ENCODE measurements at places on chromosomes 11 and 22.

DNA sequence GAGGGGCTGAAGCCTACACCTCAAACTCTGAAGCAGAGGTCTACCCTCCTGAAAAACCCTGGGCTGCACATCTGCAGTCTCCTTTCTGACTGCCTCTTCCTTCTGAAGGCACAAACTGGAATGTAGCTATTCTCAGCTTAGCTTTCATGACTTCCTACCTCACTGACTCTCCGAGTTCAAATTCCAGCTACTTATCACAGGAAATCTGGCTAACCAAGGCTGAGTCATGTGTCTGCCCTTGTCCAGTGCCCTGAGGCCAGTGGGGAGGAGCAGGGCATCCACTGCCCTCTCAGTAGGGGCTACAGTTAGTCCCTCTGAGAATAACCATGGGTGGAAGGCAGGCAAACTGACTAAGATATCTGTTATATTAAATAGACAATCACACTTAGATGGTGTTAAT lies 29.2 kb downstream of the PDGFD start:
- no peak for DNase-seq

DNA sequence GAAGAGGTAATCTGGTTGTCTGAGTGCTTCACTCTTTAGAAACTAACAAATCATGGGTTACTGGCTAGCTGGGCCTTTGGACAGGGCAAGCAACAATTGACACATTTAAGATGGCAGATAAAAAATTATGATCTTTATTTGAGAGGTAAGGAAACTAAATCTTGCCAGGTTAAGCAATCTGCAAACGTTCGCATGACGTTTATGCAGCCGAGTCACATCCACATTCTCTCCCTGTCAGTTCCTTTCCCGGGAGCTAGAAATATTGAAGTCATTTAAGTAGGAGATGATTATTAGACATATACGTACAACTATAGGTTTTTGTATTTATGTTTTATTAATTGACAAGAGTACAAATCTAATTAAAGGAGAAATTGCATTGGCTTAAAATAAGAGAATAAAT lies 57.4 kb upstream of the RCN1 start:
- DNase-seq = no peak

DNA sequence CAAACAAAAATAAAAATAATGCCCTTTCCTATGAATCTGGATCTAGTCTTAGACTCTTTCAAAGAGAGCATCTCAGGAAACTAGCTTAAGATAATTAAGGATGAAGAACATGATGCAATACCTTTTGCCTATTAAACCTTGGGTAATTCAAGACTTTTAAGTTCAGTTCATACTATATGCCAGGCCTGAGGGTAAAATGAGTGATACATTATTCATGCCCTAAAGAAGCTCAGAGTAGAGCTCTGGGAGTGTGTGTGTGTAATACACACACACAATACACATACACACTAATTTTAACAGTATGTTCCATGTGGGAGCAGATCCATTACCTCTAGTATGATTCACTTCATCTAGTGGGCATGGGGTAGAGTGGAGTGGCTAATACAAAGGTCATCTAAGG lies 651.4 kb upstream of the CHORDC1 start:
- DNase-seq = no peak

DNA sequence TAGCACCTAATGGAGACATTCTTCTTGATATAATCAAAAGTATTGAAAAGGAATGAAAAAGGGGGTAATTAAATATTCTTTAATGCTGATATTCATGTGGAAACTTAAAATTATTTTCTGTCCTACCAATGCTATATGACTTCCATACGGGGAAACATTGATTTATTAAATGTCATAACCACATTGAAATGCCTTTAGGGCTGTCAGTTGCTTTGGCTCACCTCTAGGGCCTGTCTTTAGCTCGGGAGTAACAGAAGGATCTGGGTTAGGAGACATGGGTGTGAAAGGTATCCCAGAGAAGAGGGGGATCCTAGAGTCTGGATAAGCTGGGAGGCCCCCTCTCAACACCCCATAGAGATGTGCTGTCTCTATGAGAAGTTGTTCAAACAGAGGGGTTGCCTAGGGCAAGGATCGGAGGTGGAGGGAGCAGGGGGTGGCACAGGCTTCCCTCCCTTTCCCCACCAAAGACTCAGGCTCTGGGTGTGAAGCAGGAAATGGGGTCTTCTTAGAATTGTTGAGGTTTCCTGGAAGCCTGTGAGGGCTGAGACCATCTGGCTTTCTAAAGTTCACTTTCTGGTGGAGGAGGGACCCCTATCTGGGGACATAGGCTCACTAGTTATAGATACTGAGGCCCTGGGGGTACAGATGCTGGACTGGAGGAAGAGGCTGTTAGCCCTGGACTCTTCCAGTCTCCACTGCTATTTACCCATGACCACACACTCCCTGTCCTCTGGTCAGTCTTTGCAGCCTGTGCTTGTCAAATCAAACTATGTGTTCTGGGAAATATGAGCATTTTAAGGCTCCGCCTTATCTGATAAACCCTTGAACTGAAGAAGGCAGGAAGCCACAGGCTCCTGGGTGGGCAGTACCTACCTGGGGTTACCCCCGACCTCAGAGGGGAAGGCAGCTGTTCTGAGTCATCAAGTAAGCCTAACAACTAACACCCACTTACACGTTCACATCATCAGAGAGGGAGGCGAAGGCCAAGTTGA lies 55.8 kb upstream of the RRAS2 start:
- peak; percentile 88 for DNase-seq

DNA sequence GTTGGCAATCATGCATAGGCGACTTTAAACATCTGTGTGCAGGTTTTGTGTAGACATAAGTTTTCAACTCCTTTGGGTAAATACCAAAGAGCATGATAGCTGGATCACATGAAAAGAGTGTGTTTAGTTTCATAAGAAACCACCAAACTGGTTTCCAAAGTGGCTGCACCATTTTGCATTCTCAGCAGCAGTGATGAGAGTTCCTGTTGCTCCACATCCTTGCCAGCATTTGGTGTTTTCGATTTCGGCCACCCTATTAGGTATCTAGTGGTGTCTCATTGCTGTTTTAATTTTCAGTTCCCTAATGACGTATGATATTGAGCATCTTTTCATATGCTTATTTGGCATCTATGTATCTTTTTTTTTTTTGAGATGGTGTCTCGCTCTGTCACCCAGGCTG lies 62.8 kb upstream of the CCND1 start:
- DNase-seq = no peak

GRCh38 chr11:115247361-115247760 lies 256.9 kb downstream of the CADM1 start:
- no peak for DNase-seq

DNA sequence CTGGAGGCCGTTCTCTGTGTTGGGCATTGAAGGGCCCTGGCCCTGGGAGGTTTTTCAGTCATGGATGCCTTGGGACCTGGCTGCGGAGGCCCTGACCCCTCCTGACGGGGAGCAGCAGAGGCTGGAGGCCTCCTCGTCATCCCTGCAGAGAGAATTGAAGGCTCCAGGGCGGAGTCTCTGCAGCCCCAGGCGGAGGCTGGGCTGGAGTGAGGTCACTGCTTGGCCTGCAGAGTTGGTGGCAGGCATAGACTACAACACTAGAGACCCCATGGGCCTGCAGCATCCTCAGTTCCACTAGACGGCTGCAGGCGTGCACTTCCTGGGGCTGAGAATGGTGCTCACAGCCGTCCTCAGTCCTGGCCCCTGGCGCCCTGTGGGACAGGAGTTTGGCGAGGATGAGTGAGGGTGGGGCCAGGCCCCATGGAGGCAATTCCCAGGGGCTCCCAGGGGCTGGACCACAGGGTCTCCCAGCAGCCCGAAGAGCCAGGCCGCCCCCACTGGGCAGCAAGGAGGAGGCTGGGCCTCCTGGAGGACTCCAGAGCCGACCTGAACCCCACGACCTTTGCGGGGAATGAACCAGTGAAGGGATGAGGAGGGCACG lies 1194.9 kb downstream of the BRD1 start:
- no peak for DNase-seq

- no peak for DNase-seq
Observed at GRCh38 chr11:117183724-117184349, 5.3 kb downstream of the SIDT2 start.

GRCh38 chr11:14386081-14386480 lies 27.1 kb upstream of the RRAS2 start:
- DNase-seq = no peak

DNA sequence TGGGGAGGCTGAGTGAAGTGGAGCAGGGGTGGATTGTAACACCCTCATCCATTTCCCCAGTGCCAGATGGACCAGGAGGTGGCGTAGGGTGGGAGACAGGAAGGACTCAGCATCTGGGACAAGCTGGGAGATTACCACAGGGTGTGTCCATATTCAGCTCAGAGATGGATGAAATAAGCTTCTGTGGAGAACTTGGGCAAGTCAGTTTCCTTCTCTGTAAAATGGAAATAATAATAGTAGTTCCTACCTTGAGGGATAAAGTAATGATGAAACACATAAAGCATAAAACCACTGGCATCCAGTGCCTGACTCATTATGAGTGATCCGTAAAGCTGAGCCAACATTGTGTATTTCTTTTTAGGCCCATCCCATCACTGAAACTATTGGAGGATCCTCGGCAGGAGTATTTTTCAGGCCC lies 607 bp upstream of the ROBO4 start:
- peak; percentile 11 for DNase-seq

- DNase-seq = no peak
Observed at GRCh38 chr22:32745251-32745995, 56.1 kb upstream of the TIMP3 start.

- DNase-seq = peak; percentile 76
Observed at GRCh38 chr22:37818409-37819104, 4.6 kb upstream of the GALR3 start.

- DNase-seq = no peak
Observed at GRCh38 chr11:99505316-99505715, 484.6 kb downstream of the CNTN5 start.

DNA sequence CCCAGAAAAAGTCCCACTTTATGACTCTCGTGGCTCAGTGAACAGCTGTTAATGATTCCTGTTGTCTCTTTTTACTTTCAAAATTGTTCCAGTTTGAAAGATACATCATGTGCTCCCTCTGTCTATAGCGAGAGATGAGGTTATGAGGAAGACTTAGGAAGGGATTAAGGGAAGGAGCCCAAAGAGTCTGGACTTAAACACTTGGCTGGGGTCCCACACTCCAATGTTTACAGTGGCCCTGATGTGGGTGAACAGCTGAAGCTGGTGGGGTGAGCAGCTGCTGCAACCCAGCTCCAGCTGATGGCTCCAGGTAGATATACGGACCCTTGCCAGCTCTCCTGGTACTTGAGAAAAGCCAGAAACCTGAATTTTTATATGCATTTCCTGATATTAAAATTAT lies 84.5 kb upstream of the PLET1 start:
- DNase-seq = no peak

DNA sequence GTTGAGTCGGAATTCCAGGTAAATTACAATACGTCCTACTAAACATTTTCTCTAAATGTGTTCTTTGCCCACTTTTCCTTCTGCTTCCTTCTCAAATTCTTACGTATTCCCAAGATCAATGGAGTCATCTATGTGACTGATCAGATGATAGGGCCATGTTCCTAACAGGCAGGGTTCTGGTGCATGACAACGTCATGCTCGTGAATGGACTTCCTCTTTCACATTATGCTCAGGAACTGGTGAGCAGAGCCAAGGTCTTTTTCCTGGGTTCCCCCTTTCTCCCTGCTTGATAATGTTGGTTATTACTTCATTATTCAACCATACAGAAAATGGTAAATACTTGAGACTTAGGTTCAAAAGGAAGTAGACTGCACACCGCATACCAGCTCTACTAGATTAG lies 789.4 kb downstream of the OPCML start:
- no peak for DNase-seq

GRCh38 chr11:23688835-23689234 lies 808.0 kb upstream of the LUZP2 start:
- no peak for DNase-seq

GRCh38 chr11:132445859-132446291 lies 1075.5 kb downstream of the NTM start:
- no peak for DNase-seq

GRCh38 chr11:57946628-57947027 lies 77.1 kb upstream of the OR9Q1 start:
- DNase-seq = no peak

- DNase-seq = no peak
Observed at GRCh38 chr11:60059521-60060240, 3.2 kb downstream of the MS4A3 start.

- no peak for DNase-seq
Observed at GRCh38 chr11:1302461-1303125, 6.8 kb downstream of the TOLLIP start.

Measured in activated CD4-positive, alpha-beta memory T cell treated with anti-CD3 and anti-CD28 coated beads, Interleukin-2, amount 10 ng/mL, durations not matched to agents 7 days and 5 days (primary cell).